ENCODE measurements at places on chromosomes 5 and 9.
A peak's percentile ranks its signal among the peaks of the same experiment; 100 is the strongest.

DNA sequence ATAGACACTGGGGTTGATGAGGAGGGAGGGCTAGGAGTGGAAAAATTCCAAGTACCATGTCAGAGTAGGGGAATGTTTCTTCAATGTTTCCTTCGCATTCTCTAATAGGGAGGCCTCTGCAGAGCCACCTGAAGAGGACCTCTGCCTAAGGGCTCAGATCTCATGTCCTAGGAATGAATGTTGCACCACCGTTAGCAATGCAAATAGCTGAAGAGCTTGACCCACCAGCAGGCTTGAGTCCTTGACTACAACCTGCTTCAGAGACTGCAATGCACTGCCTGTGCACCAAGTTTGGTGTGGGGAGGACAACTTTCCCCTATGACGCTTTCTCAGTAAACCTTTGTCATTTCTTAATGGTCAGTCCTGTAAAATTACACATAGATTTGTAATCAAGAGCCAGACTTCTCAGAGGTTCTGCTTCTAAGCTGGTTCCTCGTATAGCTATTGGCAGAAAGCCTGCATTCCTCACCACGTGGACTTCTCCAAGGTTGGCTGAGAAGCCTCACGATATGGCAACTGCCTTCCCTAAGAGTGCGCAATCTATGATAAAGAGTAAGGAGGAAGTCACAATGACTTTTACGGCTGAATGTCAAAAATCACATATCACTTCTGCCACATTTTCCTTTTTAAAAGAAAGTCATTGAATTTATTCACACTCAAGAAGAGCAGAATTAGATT lies 600.7 kb upstream of the PTGER4 start:
- H3K4me3 ChIP-seq = no peak overlapping the region
- no peaks in the 10 kb centered on the region for H3K36me3 ChIP-seq
- H3K4me1 ChIP-seq = peaks cover 4% of the 10 kb centered on the region

- peak overlapping the region; percentile 94 for H3K27ac ChIP-seq
- no peaks in the 10 kb centered on the region for H3K27me3 ChIP-seq
- H3K4me1 ChIP-seq = no peaks in the 10 kb centered on the region
- peak; percentile 66 for DNase-seq
- H3K4me3 ChIP-seq = no peak overlapping the region
These were observed 2.4 kb upstream of the RXRA start for GRCh38 chr9:134323741-134324358.

DNA sequence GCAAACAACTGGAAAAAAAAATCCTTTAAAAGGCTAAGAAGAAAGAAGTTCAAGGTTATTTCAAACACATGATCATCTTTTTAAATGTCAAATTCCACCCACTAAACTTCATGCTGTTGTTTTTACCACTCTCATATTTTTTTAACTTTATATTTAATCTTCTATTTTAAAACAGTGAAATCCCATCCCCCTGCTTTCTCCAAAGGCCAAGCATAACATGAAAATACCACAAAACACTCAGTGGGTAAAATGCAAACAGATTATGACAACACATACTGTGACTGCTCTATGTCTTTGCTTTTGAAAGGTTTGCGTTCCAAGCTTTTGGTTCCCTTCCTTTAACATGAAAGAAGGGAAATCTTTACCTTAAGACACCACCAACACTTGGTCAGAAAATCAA lies 127.6 kb downstream of the SNCAIP start:
- H3K27ac ChIP-seq = no peak overlapping the region
- H3K4me3 ChIP-seq = no peak overlapping the region
- H3K36me3 ChIP-seq = no peaks in the 10 kb centered on the region
- H3K4me1 ChIP-seq = no peaks in the 10 kb centered on the region
- H3K27me3 ChIP-seq = no peaks in the 10 kb centered on the region
- DNase-seq = no peak

GRCh38 chr9:135887021-135887507 lies 20.3 kb downstream of the CAMSAP1 start:
- H3K36me3 ChIP-seq = peaks cover 8% of the 10 kb centered on the region
- peaks cover 18% of the 10 kb centered on the region for H3K4me1 ChIP-seq
- no peak overlapping the region for H3K27ac ChIP-seq
- no peak overlapping the region for H3K4me3 ChIP-seq

- H3K4me1 ChIP-seq = no peaks in the 10 kb centered on the region
- no peak overlapping the region for H3K27ac ChIP-seq
- no peak for DNase-seq
- H3K36me3 ChIP-seq = no peaks in the 10 kb centered on the region
- no peaks in the 10 kb centered on the region for H3K27me3 ChIP-seq
These were observed 53.2 kb downstream of the MSX2 start for GRCh38 chr5:174777583-174777982.

DNA sequence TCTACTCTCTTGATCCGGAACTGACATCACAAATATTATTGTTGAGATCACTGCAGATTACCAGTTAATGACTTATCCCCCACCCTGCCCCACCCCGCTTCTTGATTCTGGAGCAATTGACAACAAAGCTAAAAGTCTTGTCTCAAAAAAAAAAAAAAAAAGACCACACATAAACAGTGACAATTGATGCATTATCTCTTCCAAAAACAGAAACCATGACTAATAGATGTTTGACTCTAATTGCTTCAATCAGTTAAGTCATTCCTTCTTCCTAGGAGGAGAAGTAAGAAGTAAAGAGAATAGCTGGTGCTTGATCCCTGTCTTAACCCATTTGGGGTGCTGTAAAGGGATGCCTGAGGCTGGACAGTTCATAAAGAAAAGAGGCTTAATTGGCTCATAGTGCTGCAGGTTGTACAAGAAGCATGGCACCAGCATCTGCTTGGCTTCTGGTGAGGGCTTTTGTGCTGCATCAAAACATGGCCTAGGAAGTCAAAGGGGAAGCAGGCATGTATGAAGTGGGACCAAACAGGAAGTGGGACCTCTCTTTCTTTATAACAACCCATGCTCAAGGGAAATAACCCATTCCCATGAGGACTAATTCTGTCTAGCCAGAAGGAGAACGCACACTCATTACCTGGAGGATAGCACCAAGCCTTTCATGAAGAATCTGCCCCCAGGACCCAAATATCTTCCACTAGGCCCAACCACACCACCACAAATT lies 158.7 kb downstream of the TMEM167A start:
- no peaks in the 10 kb centered on the region for H3K27me3 ChIP-seq
- DNase-seq = no peak
- no peak overlapping the region for H3K27ac ChIP-seq
- H3K4me3 ChIP-seq = no peak overlapping the region
- no peaks in the 10 kb centered on the region for H3K36me3 ChIP-seq

- H3K27ac ChIP-seq = no peak overlapping the region
- H3K36me3 ChIP-seq = no peaks in the 10 kb centered on the region
- no peaks in the 10 kb centered on the region for H3K27me3 ChIP-seq
- no peak overlapping the region for H3K4me3 ChIP-seq
- DNase-seq = no peak
These were observed 26.9 kb upstream of the MEGF9 start for GRCh38 chr9:120741191-120741590.

DNA sequence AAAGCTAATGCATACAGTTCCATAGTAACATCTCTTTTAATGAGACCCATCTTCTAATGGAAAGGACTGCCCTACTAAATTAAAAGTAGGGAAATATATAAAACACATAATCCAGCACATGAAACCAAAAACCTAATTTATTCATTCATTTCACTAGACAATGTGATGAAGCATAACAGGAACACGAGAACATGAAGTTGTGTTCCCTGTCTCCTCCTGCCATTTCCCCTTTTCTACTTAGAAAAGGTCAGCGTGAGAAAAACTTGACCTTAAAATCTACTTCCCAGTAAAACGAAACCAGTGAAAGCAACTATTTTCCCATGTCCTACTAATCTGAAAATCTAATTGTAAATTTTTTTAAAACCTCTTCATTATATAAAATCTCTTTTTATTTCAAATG lies 847.5 kb downstream of the TLE1 start:
- H3K27me3 ChIP-seq = no peaks in the 10 kb centered on the region
- no peaks in the 10 kb centered on the region for H3K36me3 ChIP-seq
- H3K27ac ChIP-seq = no peak overlapping the region
- no peak overlapping the region for H3K4me3 ChIP-seq

GRCh38 chr9:89953824-89954615 lies 349.2 kb downstream of the GADD45G start:
- H3K27me3 ChIP-seq = no peaks in the 10 kb centered on the region
- no peak for DNase-seq
- H3K36me3 ChIP-seq = no peaks in the 10 kb centered on the region
- no peak overlapping the region for H3K4me3 ChIP-seq

DNA sequence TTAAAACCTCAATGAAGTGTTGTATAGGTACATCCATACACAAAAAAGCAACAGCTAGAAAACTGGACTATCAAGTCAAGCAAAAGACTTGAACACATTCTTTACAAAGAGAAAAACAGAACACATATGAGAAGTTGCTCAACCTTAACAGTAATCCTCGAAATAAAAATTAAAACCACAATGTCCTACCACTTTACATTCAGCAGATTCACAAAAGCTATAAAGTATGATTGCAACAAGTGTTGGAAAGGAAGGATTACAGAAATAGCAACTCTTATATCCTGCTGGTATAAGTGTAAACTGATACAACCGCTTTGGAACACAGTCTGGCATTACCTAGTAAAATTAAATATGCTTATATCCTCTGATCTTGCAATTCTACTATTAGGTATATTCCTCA lies 28.5 kb upstream of the GOLGA1 start:
- H3K4me3 ChIP-seq = no peak overlapping the region
- no peaks in the 10 kb centered on the region for H3K4me1 ChIP-seq
- H3K27me3 ChIP-seq = no peaks in the 10 kb centered on the region
- DNase-seq = no peak

GRCh38 chr5:111635916-111636570 lies 121.0 kb downstream of the NREP start:
- H3K4me1 ChIP-seq = no peaks in the 10 kb centered on the region
- DNase-seq = no peak
- no peak overlapping the region for H3K27ac ChIP-seq
- H3K4me3 ChIP-seq = no peak overlapping the region
- H3K36me3 ChIP-seq = no peaks in the 10 kb centered on the region

- H3K27ac ChIP-seq = no peak overlapping the region
- no peaks in the 10 kb centered on the region for H3K36me3 ChIP-seq
- DNase-seq = no peak
- H3K4me1 ChIP-seq = peaks cover 5% of the 10 kb centered on the region
These were observed 124.0 kb upstream of the PJA2 start for GRCh38 chr5:109533751-109534272.

- no peak overlapping the region for H3K27ac ChIP-seq
- H3K36me3 ChIP-seq = no peaks in the 10 kb centered on the region
- DNase-seq = no peak
- H3K4me1 ChIP-seq = peaks cover 2% of the 10 kb centered on the region
- no peak overlapping the region for H3K4me3 ChIP-seq
- H3K27me3 ChIP-seq = no peaks in the 10 kb centered on the region
These were observed 31.2 kb downstream of the NR3C1 start for GRCh38 chr5:143372187-143372829.

- H3K36me3 ChIP-seq = no peaks in the 10 kb centered on the region
- no peak overlapping the region for H3K4me3 ChIP-seq
- H3K27ac ChIP-seq = no peak overlapping the region
- DNase-seq = no peak
- no peaks in the 10 kb centered on the region for H3K4me1 ChIP-seq
These were observed 64.2 kb upstream of the OLFM1 start for GRCh38 chr9:135023088-135023785.

DNA sequence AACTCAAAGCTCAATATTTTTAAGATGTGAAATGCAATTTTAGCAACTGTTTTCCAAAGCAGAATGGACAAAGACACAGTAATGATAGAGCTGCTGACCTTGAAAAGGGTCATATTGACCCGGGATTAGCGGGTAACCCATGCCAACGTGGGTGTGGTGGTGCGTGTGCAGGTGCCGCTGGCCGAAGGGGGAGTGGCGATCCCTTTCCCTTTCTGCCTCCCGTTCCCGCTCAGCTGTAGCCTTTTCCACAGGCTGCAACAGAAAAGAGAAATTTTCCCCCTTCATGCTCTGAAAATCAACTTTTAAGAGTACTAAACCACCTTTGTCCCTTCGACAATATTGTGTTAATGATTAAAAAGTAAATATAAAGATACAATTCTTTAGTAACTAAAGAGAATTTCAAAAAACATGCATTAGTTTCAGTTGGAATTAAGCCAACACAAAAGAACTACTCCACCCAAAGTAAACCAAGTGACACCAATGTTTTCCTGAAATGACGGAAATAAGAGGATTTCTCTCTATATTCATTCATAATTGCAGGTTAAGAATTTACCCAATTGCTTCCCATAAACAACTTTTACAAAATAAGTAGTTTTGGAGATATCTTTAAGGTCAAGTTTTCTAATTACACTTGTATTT lies 105.2 kb downstream of the ZNF608 start:
- no peaks in the 10 kb centered on the region for H3K4me1 ChIP-seq
- H3K4me3 ChIP-seq = no peak overlapping the region
- no peak for DNase-seq
- no peak overlapping the region for H3K27ac ChIP-seq
- no peaks in the 10 kb centered on the region for H3K27me3 ChIP-seq

- H3K27me3 ChIP-seq = no peaks in the 10 kb centered on the region
- no peak for DNase-seq
- no peak overlapping the region for H3K27ac ChIP-seq
- H3K36me3 ChIP-seq = no peaks in the 10 kb centered on the region
- H3K4me1 ChIP-seq = no peaks in the 10 kb centered on the region
- peak overlapping the region; percentile 73 for H3K4me3 ChIP-seq
These were observed 1.1 kb downstream of the SRD5A1 start for GRCh38 chr5:6634306-6634705.

GRCh38 chr9:136365775-136366222 lies 2.3 kb upstream of the DNLZ start:
- DNase-seq = no peak
- no peak overlapping the region for H3K27ac ChIP-seq
- H3K27me3 ChIP-seq = no peaks in the 10 kb centered on the region
- no peaks in the 10 kb centered on the region for H3K36me3 ChIP-seq

GRCh38 chr5:82924226-82925060 lies 152.8 kb downstream of the TMEM167A start:
- no peak for DNase-seq
- peaks cover 13% of the 10 kb centered on the region for H3K4me1 ChIP-seq
- no peaks in the 10 kb centered on the region for H3K36me3 ChIP-seq
- no peaks in the 10 kb centered on the region for H3K27me3 ChIP-seq

All from tibial nerve (tissue), 4 donors.